SHP77 treated with DMSO at 0.1 percent for 48 hours (cell line): ENCODE measurements at places on chromosomes 3 and 15.

- DNase-seq: no peak
These were observed 54.8 kb upstream of the TNFSF10 start for GRCh38 chr3:172577987-172578570.

DNA sequence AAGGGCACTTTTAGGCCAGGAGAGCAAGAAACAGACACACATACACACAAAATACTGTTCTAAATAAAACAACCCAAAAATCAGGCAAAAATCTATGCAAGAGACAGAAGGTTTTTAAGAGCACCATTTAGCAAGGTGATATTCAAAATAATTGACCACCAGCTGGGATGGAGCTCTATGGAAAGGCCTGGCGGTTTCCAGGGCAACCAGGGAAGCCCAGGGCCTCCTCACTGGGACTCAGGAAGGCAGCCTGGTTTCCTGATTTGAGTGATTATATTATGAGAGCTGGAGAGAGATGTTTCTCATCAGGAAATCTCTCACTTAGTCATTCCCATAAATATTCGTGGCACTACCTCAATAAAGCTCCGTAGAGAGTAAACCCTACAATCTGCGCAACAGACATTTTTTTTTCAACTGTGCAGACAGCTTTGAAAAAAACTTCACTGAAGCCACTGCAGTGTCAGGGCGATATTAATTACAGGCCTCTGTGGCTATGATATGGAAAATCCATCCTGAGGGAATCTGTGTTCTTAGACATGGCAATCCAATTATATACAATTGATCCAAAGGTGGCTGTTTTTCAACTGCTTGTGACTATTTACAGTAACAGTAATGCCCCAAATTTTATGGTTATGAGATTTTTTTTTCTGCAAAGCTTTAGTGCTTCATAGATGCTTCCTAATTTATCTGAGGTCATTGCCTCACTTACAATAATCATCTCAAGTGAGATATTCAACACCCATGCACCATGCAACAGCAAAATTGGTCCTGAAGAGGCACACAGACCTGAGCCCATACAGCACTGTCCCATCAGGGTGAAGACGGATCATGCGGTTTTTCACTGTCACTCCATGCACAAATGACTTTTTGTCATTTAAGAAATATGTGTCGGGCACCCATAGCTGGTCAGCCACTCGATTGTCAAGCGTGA lies 152.1 kb downstream of the GABRB3 start:
- no peak for DNase-seq

- DNase-seq: no peak
These were observed 287.0 kb downstream of the SI start for GRCh38 chr3:164791263-164791662.

GRCh38 chr3:72423643-72424042 lies 424.6 kb downstream of the SHQ1 start:
- no peak for DNase-seq

- DNase-seq: no peak
These were observed 5.3 kb downstream of the CEP19 start for GRCh38 chr3:196706731-196707130.

- DNase-seq: no peak
These were observed 10.1 kb downstream of the EFCAB12 start for GRCh38 chr3:129418041-129418973.

DNA sequence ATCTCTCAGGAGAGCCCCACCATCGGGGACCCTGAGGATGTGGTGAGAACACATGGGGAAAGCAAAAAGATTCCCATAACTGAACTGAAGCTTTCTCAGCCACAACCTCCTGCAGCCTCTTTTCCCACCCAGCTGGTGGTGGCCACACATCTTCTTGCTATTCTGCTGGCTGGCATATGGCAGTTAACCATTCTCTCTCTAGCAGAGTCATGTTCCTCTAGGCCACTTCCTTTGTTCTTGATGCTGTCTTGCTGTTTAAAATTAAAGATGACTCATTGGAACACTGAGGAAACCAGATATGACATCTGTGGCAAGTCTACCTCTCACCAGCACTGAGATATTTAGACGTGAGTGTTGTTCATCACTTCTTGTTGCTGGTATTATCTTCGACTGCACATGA lies 180.3 kb upstream of the ROBO2 start:
- DNase-seq: no peak

GRCh38 chr15:70880781-70881180 lies 11.5 kb downstream of the THAP10 start:
- DNase-seq: no peak

GRCh38 chr3:190542846-190543245 lies 29.0 kb downstream of the IL1RAP start:
- DNase-seq: no peak

GRCh38 chr3:81602781-81603180 lies 158.7 kb downstream of the GBE1 start:
- no peak for DNase-seq

DNA sequence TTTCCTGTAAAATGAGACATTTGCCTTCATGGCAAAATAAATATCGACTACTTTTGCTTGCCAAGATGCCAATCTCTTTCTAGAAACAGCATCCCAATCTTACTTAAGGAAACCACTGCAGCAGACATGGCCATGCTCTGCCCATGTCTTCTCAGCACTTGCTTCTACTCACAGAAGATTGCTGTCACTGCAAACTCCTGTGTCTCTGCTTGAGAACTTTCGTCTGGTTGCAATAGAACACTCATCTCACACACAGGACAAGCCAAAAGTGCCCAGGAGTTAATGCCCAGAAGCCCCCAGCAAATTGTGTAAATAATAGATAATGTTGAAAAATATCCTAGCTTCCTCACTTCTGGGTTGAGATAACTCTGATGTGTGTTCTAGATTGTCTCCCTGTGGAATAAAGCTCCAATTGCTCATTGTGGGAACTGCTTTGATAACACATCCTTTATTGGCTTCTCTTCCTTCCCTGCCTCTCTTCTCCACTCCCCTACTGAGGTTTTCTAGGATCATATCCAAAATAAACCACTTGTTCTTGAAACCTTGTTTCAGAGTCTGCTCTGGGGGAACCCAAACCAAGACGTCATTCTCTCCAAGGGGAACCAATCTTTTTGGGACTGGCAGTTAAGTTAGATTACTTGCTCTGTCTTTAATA lies 156.3 kb upstream of the STRIT1 start:
- DNase-seq: no peak
